Upper lobe of right lung (tissue), 1 donor: ENCODE measurements at places on chromosomes 2 and 18. TPM values are rescaled to one million over a fixed set of nuclear protein-coding genes. Genes with fewer than 3 reads are reported as not detected.

GRCh38 chr2:227363756-227364155, 15.3 kb downstream of the TM4SF20 start:
- DNase-seq = no peak

Gene TUBB8B
- 0.38 TPM for total RNA-seq

DNA sequence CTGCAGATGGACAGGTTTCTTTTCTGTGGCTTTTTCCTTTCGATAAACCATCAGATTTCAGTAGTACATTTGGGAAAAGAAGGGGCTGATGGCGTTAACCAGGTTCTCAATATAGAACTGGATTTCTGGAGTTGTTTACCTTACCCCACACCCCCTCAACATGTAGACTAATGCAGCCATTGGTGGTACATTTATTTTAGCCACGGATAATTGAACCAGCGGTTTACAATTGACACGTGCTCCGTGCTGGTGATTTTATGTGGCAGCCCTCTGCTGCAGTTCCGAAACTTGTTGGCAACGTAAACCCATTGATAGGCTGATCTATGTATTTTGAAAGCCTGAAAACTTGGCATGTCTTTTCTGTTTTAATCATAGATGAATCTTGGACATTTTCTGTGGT, 5.4 kb downstream of the SOX11 start:
- no peak for DNase-seq

DNA sequence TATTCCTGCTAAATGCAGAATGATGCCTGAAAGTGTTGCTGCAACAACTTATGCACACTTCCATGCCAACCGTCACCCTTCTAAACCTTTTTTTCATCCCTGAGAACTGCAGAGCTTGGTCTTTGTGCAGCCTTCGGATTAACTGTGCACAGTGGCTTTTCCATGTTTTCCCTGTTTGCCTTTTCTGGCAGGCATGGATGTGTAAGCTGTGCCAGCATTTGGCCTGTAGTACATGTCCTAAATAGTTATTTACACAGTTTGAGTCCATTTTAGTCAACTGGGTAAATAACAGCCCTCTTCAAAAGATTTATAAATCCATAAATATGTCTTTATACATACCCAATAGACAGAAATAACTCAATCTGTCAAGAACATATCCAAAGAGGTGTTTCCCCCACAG, 31.5 kb downstream of the MEIS1 start:
- DNase-seq = no peak

GRCh38 chr18:68714366-68714711, 569 bp downstream of the TMX3 start:
- DNase-seq = no peak

Gene CACNB4
- total RNA-seq = 15.3 TPM

Gene PSD4
- total RNA-seq = 37.8 TPM

Gene BCL11A
- total RNA-seq = 10.3 TPM

Gene LCT
- not detected for total RNA-seq

- no peak for DNase-seq
Observed at GRCh38 chr18:11520536-11520935, 88.9 kb upstream of the SLC35G4 start.

Gene SLC9A4
- not detected for total RNA-seq

DNA sequence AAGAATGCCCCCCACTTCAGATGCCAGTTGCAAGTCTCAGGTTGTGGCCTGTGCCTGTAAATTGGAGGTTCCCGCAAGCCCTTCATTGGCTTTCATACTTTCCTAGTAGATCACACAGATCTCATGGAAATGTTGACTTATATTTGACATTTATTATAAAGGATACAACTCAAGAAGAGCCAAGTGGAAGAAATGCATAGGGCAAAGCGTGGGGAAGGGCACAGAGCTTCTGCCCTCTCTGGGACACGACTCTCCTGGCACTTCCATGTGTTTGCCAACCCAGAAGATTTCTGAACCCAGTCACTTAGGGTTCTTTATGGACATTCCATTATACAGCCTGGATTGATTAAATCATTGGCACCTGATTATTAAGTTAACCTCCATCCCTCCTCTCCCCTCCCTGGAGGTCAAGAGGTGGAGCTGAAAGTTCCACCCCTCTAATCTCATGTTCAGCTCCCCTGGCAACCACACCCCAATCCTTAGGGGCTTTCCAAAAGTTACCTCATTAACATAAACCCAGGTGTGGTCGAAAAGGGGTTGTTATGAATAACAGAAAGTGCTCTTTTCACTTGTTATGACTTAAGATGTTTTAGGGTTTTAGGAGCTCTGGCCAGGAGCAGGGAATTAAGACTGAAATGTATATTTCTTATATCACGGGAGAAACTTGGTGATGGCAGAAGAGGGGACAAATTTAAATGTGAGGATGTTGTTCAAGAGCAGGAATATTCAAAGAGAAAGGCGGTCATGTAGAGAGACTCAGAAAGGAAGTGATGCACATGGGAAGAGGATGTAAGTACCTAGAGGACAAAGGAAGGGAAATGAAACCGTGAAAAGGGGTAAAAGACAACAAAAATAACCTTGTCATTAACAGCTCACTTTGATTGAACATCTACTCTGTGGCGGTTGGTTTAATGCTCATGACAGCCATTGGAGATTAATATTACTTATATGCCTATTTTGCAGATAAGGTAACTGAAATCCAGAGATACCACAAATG, 31.8 kb downstream of the SP100 start:
- no peak for DNase-seq

Gene RAX
- not detected for total RNA-seq

Gene RAB1A
- 151 TPM for total RNA-seq

DNA sequence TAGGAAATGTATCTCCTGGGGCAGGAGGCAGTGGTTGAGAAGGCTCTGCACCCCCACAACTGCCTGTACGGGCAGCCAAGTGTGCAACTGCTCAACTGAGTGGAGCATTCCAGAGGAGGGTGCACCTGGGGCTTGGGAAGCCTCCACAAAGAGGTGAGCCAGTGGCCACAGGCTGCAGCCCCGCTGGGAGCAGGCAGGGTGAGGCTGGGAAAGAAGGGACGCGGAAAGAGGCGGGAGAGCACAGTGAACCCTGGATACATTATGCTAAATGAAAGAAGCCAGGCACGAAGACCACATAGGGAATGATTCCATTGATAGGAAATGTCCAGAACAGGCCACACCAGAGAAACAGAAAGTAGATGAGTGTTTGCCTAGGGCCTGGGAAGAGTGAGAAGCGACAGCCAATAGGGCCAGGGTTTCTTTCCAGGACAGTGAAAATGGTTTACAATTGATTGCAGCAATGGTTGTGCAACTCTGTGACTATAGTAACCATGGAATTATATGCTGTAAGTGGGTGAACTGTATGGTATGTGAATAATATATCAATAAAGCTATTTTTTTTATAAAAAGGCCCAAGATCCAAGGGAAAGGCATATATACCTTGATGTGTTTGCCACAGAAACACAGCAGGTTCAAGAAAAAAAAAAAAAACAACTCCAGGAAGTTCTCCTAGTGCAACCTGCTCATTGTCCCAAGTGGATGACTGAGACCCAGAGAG, 82.4 kb downstream of the DDX1 start:
- no peak for DNase-seq

DNA sequence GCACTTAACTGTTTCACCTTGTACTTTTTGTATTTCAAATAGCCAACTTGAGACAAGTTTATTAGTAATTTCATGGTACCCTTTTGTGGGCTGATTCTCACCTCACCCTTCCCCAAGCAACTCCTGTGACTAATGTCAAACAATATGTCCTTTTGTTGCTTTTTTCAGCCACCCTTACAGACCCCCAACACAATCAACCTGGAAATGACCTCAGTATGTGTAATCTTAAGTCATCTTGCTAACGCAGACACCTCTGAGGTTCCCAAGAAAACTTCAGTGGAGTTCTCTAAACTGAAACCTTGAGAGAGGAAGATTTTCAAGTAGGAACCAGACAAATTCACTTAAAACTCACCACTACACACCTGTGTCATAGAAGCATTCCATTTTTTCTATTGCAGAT, 69.5 kb downstream of the KYNU start:
- no peak for DNase-seq

- no peak for DNase-seq
Observed at GRCh38 chr2:223880796-223881195, 43.4 kb upstream of the AP1S3 start.

DNA sequence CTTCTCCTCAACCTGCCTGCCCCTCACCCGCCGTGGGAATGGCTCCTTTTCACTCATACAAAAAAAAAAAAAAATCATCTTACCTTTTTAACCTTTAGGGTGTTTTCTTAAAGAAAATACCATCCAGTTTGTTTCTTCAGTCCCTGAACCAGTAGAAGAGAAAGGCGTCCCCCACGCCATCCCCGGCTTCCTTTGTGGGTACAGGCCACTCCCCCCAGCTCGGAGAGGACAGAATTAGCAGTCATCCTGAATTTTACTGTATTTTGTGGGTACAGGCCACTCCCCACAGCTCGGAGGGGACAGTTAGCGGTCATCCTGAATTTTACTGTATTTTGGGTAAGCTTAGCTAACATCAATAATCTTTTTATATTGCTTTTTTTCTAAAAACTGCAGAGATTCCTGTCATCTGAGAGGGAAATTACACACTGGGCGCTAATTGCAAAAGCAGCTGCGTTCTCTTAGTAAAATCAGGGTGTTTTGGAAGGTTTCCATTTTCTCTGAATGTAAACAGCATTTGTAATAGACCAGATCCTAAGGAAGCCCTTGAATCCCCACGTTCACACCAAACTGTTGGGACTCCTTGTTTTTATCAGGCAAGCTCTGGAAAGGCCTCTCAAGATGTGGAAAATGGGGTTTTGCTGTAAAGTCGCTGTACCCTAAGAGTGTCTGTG, 72.5 kb downstream of the NFATC1 start:
- DNase-seq = no peak

DNA sequence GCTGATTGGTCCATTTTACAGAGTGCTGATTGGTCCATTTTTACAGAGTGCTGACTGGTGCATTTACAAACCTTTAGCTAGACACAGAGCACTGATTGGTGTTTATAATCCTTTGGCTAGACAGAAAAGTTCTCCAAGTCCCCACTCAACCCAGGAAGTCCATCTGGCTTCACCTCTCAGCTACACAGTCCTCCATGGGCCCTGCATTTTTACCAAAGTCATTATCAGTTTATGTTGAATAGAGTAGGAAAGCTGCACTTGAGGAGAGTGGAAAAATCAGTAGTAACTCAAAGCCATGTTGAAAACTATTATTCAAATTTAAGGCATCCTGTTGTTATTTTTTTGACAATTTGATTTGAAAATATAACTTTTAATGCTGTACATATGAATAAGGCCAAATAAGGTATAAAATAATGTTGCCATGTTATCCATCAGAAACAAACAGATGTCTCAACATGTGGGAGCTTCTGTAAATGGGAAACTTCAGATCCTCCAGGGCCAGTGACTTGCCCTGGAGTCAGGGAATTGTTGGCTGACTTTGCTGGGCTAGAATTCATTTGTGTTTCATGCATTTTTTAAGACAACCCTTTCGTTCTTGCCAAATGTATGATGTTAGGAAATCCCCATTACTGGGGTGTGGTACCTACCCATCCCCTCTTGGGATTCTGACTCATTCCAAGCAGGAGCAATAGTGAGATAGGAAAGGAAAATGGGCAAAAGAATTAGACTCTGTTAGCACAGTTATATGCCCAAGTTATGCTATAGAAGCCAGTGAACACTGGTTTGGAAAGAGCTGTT, 37.8 kb upstream of the CCDC195 start:
- DNase-seq = no peak

Gene KLF11
- 45.6 TPM for total RNA-seq

Gene OSBPL6
- total RNA-seq = 2.6 TPM

Gene ABCA12
- total RNA-seq = 0.17 TPM

Gene BOLL
- not detected for total RNA-seq

GRCh38 chr2:348361-348916, 60.5 kb upstream of the ALKAL2 start:
- no peak for DNase-seq
